ENCODE measurements at places on chromosomes 13 and 19.
A peak's percentile ranks its signal among the peaks of the same experiment; 100 is the strongest.

- DNase-seq: no peak
Observed at GRCh38 chr19:51448011-51448410, 10.2 kb downstream of the SIGLEC8 start.

- peak; percentile 14 for DNase-seq
Observed at GRCh38 chr19:32828643-32829344, 40.8 kb downstream of the SLC7A9 start.

DNA sequence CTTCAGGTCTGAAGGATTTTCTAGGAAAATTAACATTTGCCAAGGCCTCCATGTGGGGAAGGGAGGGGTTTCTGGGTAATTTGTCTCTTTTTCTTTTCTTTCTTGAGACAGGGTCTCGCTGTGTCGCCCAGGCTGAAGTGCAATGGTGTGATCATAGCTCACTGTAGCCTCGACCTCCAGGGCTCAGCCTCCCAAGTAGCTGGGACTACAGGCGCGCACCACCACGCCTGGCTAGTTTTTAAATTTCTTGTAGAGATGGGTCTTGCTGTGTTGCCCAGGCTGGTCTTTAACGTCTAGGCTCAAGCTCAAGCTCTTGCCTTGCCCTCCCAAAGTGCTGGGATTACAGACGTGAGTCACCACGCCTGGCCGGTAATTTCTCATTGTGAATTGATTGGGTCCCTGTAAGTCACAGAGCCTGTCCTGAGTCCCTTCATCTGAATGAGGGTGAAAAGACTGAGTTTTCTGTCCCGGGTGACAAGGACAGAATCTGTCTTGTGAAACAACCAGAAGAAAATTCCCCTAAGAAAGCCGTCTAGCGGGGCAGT is 10.0 kb upstream of the SPC24 start:
- no peak for DNase-seq

- DNase-seq: no peak
Observed at GRCh38 chr13:24066405-24067295, 93.9 kb upstream of the SPATA13 start.

GRCh38 chr13:111845621-111846351 is 221.2 kb upstream of the SOX1 start:
- DNase-seq: no peak

Measured in CD4-positive, alpha-beta T cell treated with Interleukin-6 for 4 hours (primary cell).